ENCODE measurements at places on chromosomes 13 and 19.

DNA sequence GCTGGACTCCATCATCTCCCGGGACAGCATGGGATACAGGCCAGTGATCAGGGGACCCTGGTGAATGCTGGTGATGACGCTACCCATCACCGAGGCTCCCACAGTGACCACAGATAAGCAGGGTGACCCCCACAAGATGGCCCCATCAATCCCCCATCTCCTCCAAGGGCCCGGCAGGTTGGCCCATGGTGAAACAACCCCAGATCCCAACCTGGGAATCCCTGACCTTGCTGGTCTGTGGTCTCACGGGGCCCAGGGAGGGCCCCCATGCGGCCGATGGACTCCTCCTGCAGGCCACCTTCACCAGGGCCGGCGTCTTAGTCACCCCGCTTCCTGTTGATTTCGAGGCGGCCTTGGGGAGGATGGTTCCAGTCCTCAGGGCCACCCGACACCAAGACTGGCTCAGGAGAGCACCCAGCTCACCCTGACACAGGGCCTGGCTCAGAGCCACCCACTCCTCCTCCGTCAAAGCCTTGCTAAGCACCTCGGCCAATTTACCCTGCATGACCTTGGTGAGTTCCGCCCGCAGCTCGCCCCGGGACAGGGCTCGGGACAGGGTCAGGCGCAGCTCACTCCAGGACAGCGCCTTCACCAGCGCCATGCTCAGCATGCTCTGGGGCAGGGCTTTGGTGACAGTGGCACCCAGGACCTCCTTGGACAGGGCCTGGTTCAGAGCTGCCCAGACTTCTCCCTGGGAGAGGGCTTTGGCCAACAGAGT is 10.0 kb downstream of the IQCN start:
- no peak for DNase-seq

GRCh38 chr13:75038393-75039113 is 443.4 kb downstream of the TBC1D4 start:
- no peak for DNase-seq

DNA sequence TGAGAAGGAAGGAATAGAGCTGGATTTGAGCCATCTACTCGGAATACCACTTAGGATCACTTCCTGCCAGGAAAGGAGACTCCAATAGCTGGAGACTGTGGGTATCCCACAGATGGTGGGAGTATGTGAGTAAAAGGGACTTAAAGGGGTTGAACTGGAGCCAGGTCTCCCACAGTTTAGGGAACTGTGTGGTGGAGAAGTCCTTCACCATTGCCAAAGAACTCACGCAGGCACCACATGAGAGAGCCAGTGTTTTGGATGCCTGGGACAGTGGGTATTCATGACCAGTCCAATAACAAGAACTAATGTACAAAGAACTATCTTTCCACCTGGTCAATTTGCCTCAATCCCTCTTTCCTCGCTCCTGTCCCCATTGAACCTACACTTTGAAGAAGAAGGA is 24.4 kb upstream of the MYCBP2 start:
- DNase-seq, result no peak

DNA sequence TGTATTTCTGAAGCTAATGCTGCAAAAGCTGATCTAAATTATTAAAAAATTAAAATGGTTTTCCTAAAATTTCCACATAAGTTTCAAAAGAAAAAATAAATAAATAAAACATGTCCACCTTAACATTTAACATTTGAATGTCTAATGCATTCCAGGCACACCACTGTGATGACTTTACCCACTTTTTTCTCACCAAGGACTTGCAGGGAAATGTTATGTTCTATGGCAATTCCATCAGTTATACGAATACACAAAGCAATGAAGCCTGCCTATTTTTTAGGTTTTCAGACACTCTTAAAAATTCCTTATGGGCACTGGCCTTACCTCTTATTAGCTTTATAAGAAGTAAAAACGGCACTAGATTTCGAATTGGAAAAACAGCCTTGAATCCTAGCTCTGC is 10.2 kb downstream of the TSC22D1 start:
- DNase-seq, result no peak

DNA sequence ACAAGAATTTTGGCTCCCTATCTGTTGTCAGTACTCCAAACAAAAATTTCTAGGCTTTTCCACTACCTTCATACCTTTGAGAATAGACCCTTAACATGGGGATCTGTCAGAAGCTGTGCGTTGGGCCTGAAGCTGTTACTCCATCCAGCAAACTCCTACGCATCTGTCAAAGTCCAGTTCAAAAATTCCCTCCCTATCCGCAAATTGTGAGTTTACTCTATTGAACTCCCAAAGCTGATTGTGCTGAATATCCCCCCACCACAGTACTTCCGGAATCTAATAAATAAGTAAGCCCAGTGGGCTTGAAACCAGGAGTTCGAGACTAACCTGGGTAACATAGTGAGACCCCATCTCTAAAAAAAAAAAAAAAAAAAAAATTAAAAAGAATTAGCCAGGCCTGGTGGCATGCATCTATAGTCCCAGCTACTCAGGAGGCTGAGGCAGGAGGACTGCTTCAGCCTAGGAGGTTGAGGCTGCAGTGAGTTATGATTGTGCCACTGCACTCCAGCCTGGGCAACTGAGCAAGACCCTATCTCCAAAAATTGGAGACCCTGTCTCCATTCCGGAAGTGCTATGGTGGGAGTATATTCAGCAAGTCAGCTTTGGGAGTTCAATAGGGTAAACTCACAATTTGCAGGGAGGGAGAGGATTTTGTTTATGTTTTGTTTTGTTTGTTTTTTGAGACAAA is 930 bp upstream of the FBN3 start:
- no peak for DNase-seq

DNA sequence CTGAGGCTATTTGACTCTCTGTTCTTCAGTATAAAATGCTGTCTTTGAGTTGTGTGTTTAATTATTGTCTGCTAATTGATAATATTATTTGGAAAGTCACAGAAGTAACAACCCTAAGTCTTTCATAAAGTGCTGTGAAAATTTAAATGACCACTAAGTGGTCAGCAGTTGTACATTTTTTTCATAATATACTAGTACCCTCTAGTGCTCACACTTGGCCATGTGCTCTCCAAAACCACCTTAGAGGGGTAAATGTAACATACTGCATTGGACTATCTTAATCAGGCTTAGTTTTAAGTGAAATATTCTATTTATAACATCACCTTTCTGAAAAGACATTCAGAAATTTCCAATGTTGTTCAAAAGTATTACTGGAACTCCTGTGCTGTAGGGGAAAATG is 745.3 kb downstream of the GPC5 start:
- DNase-seq, result no peak

DNA sequence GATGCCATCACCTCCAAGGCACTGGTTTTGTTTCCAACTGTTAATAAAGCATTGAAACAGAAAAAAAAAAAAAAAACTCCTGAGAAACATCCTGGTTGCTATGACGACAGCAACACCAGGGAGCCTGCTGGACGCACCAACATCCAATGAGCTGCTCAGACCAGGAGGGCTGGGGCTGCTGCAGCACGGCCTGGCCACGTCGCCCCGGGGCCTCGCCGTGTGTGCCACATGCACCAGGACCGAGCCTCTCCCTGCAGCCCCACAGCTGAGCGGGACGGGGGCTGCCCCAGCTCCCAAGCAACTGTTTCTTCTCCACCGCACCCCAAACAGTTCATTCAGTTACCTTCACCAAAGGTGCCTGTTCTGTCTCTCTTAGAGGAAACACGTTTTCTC is 54.5 kb downstream of the RASA3 start:
- no peak for DNase-seq

- DNase-seq, result no peak
Observed at GRCh38 chr13:52394586-52394985, 11.4 kb downstream of the THSD1 start.

- DNase-seq, result no peak
Observed at GRCh38 chr13:74966814-74967424, 515.0 kb downstream of the TBC1D4 start.

- no peak for DNase-seq
Observed at GRCh38 chr13:27822873-27823311, 30.6 kb downstream of the GSX1 start.

DNA sequence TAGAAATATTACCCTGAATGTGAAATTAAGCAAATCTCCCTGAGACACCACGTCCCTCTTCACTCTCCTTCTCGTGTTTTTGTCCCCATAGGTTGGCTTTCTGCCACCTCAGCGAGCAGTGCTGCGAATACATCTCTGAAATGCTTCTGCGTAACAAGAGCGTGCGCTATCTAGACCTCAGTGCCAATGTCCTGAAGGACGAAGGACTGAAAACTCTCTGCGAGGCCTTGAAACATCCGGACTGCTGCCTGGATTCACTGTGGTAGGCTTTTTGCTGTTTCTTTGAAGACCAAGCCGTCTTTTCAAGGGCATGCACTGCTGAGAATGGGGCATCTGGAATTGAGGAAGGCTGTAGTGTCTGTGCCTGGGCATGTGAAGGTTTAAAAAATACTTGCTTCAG is 34.4 kb downstream of the NLRP4 start:
- no peak for DNase-seq

Data from GM18507 (cell line).